ENCODE measurements at places on chromosomes 16 and 17.

DNA sequence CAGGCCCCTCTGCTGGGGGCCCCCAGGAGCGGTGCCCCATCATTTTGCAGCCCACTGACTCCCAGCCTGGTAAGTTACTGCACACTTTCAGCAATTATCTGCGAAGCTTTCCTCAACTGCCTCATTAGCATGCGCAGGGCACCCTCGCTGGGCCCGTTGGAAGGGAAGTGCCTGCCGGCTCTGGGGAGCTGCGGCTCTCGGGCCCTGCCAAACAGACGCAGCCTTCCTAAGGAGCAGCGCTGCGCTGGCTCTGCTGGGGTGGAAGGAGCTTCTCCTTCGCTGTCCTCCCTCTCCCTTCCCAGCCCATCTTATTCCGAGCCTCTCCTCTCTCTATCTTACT lies 71.0 kb downstream of the RBBP6 start:
- no peak for DNase-seq

DNA sequence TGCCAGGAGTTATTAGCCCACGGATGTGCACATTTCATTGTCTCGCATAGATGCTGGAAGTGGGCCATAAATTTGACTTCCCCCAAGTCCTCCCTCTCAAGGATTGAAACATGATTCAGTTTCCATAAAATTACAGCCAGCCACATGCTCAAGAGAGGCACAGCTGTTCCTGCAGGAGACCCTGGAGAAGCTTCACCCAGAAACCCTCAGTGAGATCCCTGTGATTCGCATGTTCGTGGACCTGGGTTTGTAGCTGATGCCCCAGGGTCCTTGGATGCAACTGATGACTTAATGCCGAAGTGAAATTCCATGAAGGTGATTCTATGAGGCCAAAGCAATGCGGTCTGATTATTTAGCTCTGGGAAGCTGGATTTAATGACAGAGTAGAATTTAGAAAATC lies 24.7 kb upstream of the AQP8 start:
- no peak for DNase-seq

- DNase-seq = no peak
These were observed 15.5 kb downstream of the BANP start for GRCh38 chr16:87966685-87967185.

- no peak for DNase-seq
These were observed 1.0 kb upstream of the SDK2 start for GRCh38 chr17:73645050-73645871.

DNA sequence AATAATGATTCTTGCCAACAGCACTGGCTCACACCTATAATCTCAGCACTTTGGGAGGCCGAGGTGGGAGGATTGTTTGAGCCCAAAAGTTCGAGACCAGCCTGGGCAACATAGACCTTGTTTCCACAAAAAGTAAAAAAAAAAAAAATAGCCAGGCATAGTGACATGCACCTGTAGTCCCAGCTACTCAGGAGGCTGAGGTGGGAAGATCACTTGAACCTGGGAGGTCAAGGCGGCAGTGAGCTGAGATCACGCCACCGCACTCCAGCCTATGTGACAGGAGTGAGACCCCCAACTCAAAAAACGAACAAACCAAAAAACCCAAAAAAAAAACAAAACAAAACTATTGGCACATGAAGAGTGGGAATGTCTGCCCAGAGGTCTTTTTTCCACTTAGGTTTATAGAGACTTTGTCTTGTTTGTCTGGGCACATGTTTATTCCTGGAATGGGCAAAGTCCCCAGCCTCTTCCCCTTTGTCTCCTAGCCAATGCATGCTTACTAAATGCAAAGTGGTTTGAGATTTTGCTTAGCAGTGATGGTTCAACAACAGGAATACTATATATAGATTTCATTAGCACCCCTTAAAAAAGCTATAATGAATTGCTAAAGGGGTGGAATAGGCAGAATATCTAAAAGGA lies 25.9 kb downstream of the NMT1 start:
- DNase-seq = no peak

DNA sequence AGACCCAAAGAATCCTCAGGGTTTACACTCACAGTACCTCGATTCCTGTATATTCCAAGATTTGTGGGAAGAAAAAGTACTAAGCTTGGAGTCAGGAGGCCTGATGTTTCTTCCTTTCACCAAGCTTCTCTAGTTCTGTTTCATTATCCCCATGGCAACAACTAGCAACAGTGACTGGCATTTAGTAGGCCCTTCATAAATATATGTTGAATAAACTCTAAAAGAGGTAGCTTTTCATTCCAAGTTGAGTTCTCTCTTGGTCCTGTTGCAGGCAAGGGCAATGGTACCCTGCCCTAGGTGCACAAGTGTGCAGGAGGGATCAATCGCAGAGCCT lies 527 bp upstream of the UBE2Z start:
- no peak for DNase-seq

GRCh38 chr16:265711-266110 lies 10.0 kb downstream of the RGS11 start:
- DNase-seq = no peak

GRCh38 chr16:18788828-18789514 lies 1.2 kb downstream of the RPS15A start:
- DNase-seq = no peak

- DNase-seq = no peak
These were observed 306.0 kb upstream of the CCL2 start for GRCh38 chr17:33949100-33949499.

GRCh38 chr16:76222087-76222486 lies 55.1 kb upstream of the CNTNAP4 start:
- no peak for DNase-seq

DNA sequence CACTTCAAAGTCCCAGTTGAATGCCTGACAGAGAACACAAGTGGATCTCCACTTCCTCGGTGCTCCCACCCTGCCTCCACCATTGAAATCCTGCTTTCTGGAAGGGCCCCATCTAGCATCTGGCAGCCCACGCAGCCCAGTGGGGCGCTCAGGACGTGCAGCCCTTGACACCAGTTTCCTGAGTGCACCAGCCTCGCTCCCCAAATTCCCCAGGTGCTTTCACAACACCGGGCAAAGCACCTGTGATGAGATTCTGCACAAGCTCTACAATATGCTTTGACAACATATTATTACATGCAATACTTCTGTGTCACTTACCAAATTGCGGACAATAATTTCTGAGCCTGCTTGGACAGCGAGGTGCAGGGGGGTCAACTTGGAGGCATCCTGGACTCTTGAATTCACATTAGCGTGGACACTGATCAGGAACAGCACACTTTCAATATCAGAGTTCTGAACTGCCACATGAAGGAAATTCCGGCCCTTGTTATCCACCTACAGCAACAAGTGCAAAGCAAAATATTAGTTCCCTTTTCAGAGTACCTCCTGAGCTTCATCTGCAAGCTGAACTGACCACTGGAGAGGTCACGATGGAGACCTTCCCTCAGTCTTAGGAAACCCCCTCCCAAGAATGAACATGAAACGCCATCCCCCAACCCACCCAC lies 33.9 kb downstream of the CYB5D2 start:
- no peak for DNase-seq

GRCh38 chr17:55642741-55643140 lies 79.9 kb downstream of the TMEM100 start:
- no peak for DNase-seq

- DNase-seq = no peak
These were observed 11.3 kb downstream of the CA5A start for GRCh38 chr16:87924811-87925670.

GRCh38 chr17:859061-859823 lies 77.1 kb downstream of the MRM3 start:
- DNase-seq = no peak

GRCh38 chr16:1890024-1890707 lies 18.2 kb upstream of the MEIOB start:
- no peak for DNase-seq

GRCh38 chr16:23225634-23226033 lies 43.1 kb downstream of the SCNN1G start:
- DNase-seq = no peak

DNA sequence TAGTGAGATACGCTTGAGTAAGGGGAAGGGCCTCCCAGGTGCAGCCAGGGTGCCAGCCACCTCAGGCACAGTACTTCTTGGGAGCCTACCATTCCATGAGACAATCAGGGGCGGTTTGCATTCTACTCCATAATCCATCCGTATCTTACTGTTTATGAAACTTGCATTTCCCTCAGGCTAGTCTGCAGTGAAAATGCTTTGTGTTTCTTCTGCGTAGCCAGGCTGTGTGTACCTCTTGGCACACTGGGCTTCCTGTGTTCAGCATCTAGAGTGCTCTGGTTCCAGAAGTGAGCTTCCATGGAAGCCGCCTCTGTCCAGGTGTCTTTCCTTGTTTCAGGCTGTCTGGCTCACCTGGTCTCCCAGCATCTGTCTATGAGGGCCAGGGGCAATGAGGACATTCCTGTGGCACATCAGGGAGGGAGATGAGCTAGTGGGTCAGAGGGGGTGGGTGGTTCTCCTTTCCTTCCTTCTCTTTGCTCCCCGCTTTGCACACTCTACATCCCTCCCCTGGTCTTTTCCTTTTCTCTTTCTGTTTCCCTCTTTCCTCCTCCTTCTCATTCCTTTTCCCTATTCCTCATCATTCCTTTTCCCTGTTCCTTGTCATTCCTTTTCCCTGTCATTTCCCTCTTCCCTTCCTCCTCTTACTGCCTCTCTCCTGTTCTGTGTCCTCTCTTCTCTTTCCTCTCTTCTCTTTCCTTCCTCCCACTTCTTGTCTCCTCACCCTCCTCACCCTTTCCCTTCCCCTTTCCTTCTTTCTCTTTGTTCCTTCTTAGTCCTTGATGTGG lies 386.5 kb downstream of the CPPED1 start:
- no peak for DNase-seq

- DNase-seq = peak; percentile 52
These were observed 1.4 kb downstream of the MMD start for GRCh38 chr17:55420067-55420775.

GRCh38 chr17:68351395-68351794 lies 60.1 kb downstream of the ARSG start:
- no peak for DNase-seq

DNA sequence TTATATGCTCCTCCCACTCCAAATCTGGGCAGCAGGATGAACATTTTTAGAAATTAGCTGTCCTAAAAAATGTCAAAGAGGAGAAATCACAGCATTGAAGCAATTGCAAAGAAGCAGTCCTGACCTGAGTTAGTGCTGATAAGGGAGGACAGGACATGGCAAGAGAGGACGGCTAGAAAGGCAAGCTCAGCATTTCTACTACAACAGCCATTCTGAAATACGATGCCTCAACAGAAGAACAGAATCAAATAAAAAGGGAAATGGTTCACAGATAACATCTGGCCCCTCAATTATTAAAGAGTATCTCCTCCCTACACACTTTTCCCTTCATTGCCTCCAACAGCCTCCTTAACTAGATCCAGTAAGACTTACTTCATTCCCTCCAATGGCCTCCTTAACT lies 18.3 kb downstream of the VPS53 start:
- no peak for DNase-seq

DNA sequence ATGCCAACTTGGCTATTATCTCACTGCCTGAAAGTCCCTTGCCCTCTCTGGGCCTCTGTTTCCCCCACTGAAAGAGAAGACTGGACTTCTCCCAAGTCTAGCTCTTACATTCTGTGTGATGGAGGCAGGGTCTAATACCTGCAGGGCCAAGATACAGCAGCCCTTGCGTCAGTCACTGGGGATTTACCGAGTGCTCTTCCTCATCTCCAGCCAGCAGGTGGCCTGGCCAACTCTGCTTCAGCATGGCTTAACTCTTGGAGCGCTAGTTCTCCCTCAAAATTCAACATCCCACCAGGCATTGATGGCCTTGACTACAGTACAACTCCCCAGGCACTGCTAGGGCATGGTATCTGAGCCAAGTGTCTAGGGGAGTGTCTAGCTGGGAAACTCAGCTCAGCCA lies 19.9 kb upstream of the MTMR4 start:
- DNase-seq = no peak

- DNase-seq = no peak
These were observed 151.0 kb upstream of the RBL2 start for GRCh38 chr16:53282975-53283946.

- peak; percentile 12 for DNase-seq
These were observed 65.7 kb downstream of the CENPV start for GRCh38 chr17:16287563-16288027.

DNA sequence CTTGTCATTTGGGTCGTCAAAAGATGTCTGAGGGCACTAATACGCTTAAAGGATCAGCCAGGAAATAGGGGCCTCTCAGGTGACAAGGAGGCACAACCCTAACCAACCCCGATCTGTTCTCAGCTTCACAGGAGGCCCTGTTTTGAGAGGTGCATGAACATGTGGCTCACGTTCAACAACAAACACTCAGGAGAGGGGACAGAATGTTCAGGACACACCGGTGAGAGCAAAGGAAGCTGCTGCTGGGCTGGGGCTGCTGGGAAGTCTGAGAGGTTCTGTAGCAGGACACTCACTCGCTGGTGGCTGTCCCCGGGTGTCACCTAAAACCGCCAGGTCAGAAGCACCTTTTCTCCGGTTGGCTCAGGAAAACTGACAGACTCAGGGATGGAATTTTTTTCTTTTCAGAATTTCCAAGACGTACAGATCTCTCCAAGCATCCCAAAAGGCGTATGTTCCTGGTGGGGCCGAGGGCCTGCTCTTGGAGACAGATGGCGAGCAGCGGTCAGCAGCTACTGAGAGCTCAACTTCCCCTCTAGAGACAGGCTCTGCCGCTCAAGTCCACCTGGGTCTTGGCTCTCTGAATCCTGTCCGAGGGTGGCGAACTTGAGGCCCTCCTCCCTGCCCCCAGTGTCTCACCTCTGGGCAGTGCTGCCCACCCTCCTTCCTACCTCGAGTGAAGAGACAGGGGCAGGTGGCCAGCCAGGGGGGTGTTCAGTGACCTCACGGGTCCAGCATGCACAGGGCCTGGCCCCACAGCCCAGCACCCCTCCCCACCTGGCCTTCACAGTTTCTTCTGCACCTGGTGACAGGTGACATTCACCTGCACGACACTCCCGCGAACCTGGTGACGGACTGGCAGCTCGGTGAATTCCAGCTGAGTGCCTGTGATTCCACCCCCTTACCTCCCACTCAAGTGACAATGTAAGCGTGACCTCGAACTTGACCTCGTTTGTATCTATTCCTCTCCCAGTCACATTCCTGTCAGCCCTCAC lies 22.9 kb downstream of the CLUH start:
- DNase-seq = no peak

DNA sequence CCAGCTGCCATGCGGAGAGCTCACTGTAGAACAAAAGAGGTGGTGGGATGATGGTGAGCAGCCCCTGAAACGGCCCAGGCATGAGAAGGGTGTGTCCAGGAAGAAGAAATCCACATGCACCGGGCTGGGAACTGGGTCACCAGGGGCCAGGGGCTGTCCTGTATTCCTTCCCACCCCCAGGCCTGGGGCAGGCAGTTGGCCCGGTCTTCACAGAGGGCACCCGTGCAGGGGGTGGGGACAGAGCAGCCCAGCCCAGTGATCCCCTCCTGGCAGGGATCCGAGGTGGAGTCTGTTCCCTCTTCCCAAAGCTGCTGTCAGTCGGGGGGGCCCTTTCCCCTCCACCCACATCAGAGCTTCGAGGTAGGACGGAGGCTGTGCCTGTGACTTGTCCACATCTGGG lies 9.2 kb downstream of the HS3ST6 start:
- DNase-seq = no peak
